ENCODE measurements at places on chromosomes 16 and 17.

GRCh38 chr17:13973960-13974651 is 95.2 kb upstream of the COX10 start:
- no peak for DNase-seq

DNA sequence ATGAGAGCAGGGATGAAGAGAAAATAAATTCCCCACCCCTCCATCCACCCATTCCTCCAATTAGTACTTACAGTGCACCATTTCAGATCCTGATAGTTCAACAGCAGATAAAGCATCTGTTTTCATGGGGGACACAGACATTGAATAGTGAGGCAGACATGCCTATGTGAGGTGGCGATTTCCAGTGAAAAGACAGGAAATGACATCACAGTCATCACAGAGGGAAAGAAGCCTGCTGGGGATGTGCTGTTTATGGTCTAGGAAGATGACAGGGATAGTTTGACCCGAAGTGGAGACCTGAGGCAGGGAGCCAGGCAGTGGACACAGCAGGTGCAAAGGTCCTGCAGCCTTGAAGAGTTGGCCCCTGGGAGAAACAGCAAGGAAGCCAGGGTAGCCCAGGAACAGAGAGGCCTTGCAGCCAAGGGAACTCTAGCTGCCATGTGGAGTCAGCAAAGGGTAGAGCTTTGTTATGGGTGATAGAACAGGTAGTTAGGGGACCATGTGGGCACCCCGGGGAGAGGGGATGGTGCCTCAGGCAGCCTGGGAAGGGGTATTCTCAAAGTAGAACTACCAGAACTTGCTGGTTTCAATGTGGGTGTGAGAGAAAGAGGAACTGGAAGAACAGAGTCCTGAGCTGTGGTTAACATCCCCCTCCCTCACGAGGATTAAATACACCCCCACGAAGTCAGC is 256.6 kb downstream of the CPPED1 start:
- DNase-seq, result no peak

- DNase-seq, result peak; percentile 30
Observed at GRCh38 chr17:46020023-46020761, 21.1 kb downstream of the STH start.

DNA sequence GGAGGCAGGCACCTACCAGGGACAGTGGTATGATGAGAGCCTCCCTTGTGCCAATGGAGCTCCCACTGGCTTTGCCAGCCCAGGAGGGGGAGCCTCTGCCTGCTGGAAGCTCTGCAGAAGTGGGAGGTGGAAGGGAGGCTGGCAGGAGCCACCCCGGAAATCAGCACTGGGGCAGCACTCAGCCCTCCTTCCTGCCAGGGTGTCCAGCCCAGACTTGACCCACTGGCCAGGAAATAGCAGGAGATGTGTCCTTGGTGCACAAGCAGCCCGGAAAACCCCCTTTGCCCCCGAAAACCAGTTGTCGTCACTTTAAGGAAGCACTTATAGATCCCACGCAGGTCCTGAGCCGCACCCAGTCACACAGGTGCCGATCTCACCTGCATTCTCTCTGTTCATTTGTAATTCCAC is 49.3 kb upstream of the CACNG4 start:
- DNase-seq, result no peak

DNA sequence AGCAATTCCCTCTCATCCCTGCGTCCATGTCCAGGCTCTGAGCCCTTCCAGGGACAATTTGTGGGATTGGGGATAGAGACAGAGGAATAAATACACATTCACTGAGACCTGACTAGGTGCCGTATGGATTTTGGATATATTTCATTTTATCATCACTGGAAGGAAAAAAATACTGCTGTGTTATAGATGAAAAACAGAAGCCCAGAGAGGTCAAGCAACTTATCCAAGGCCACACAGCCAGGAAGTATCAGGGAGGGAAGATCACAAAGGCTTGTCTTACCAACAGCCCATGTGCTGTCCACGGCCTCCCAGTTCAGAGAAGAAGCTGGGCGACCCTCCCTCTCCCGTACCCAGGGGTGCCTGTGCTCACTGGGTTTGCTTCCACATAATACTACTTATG is 6.1 kb upstream of the HAP1 start:
- DNase-seq, result no peak

- DNase-seq, result no peak
Observed at GRCh38 chr17:79186406-79186805, 111.8 kb downstream of the ENGASE start.

DNA sequence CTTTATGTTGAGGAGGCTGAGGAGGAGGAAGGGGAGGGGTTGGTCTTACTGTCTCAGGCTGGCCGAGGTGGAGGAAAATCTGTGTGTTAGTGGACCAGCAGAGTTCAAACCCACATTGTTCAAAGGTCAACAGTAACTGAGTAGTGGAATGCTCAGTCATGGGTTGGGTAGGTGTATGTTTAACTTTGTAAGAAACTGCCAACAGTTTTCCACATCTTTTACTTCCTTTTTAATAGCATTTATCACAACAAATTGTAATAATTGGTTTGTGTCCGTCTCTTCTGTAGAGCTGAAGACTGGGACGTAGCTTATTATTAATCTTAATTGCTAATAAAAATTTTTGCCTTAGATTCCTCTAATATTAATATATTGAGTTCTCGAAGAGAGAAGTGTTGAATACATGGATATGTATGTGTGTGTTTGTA is 5.3 kb downstream of the ATP6V0A1 start:
- DNase-seq, result no peak

Data from T-helper 22 cell (primary cell).